ENCODE measurements at places on chromosomes 7 and 10.

DNA sequence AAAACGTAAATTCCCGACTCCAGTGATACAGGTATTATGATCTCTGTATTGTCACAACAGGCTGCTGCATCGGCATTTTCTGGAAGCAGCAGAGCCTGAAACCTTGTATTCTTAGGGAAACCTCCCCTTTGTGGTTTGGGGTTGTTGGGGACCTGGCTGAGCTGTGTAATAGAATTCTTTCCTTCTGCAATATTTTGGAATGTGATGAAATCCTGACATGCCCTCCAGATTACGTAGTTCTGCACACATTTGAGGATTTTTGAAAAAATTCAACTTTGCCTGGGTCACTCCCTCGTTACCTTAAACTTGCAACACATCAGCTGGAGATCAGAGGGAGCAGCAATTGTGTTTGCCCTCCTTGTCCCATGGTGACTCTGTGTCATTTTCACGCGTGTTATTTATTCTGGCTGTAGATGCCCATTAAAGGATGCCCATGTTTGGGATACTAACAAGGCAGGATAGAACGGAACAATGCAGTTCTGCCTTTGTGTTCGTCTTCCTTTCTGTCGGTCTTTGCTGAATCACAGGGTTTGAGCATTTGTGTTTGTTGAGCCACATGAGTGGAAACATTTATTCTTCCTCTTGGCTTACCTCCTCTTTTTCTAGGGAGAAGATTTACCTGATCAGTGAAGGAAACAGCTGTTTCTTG is 181.7 kb downstream of the TCF7L2 start:
- DNase-seq: no peak

- no peak for DNase-seq
Measured at GRCh38 chr7:87689374-87689773, 61.2 kb downstream of the RUNDC3B start.

DNA sequence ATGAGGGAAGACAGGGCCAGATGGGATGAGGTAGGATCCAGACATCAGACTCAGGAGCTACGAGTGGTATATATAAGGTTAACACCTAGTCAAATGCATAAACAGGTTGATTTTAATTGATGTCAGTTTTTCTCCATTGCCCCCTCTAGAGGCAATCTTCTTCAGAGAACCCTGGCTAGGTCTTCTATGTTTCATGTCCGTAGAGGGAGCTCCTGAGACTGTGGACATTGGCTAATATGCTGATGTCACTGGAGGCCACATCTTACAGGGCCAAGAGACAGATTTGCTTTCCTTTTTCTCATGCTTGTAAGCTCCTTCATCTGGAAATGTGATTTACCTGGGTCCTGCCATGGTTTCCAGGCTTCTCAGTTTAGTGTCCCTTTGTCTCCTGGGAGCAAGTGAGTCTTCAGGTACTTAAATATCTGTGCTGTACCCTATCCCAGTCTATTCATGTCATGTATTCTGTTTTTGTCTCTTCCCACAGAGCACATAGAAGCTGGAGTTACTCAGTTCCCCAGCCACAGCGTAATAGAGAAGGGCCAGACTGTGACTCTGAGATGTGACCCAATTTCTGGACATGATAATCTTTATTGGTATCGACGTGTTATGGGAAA is 161.6 kb upstream of the PRSS1 start:
- no peak for DNase-seq

- no peak for DNase-seq
Measured at GRCh38 chr10:34716958-34717357, 98.1 kb downstream of the PARD3 start.

DNA sequence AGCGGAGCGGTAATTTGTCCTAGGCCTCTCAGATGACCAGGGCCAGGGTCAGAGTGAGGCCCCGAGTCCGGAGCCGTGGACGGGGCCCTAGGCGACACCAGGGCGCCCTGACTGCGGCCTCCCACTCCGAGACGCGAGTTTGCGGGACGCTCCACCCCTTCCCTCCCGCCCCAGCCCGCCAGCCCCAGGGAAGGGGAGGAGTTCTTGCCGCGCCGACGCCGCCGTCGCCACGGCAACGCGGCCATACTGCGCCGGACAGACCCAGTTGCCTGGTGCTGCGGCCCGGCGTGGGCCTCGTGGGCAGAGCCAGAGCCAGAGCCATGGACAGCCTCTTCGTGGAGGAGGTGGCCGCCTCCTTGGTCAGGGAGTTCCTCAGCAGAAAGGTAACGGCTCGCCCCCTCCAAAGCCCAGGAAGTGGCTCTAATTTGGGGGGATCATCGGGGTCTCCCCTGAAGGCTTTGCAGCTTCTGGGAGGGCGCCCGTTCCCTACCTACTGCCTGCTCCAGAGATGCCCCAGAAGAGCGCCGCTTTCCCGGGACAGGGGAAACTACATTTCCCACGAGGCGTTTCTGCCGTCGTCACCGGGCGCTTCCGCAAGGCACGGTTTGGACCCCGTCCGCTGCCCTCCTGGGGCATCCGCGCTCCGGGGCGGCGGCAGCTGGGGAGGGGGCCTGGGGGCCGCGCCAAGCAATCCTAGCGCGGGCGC is at the start of gene MINDY4:
Gene MINDY4, plus strand, starts transcription at position 244 of the 706 bp plus-strand sequence. Its CDS starts 77 bp downstream, at position 321.
- DNase-seq: no peak
